ENCODE measurements at places on chromosomes 3 and 15.

GRCh38 chr15:58510715-58511598 lies 79.2 kb downstream of the LIPC start:
- DNase-seq, result no peak

DNA sequence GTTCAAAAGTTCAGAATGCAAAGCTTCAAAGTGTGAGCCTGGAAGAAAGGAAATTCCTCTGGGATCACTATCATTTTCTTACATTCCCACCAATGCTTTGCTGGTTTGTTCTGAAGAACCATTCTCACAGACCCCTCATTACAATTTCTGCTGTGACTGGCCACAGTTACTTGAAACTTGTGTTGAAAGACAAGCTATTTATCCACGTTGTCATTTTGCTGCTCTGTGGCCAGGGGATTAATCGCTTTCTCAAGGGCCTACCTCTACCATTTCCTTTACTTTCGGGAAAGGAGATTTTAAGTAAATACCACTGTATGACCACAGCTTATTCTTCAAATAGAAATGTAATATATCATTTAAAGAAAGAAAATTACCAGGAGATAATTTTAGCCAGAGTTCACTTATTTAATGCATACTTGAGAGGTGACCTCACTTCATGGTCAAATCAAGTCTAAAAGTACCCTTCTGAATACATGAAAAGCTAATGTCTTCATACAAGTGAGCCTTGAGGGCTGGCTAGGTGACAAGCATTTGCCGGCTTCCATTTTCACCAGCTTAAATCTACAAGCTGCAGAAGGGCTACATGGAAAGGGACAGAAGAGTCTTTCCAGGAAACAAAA lies 69.8 kb upstream of the ROBO2 start:
- DNase-seq, result no peak

- peak; percentile 11 for DNase-seq
Measured at GRCh38 chr3:10758304-10759037, 57.6 kb upstream of the SLC6A11 start.

GRCh38 chr15:47367726-47368390 lies 349.4 kb upstream of the SEMA6D start:
- DNase-seq, result no peak

DNA sequence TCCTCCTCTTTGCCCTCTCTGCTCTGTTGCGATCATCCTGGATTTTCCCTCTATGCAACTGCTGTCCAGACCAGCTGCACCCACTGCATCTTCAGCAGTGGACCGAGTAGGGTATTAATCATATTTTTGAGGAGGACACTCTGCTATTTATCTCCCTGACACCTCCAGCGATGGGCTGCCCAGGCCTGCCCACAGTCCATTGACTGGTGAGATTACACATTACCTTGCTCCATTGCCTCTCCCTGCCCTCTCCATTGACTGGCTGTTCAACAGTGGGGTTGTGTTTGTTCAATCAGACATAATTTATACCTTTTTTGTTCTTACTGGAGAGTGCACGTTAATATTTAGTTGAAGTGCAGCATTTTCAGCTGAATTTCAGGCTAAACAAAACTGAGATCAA lies 559.3 kb upstream of the ARRDC4 start:
- no peak for DNase-seq

- peak; percentile 69 for DNase-seq
Measured at GRCh38 chr15:79896634-79897379, at the start of gene MTHFS. MTHFS (minus strand) TSS chr15:79897014; CDS start chr15:79896988, 26 bp downstream.

DNA sequence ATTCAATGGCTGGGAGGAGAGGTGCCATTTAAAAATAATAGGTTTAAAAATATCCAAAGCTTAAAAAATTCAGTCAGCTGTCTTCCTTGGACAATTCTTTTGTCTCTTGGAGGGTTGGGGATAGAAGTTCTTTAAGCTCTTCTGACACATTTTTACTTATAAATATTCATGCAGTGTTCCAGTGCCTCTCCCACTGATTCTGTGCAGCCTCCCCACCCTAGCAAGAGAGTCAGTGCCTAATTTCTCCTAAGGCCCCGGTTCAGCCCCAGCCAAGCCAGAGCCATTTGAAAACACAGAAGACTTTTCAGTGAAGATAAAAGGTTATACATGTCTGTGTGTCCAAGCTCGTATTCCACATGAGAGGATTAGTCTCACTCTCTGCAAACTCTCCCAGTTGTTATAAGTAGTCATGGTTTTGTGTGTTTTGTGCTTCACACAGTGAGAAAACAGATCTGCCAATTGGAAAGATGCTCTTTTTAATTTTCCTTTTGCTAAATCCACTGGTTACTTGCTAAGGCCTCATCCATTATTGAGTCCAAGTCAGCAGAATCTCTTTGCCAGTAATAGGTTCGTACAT lies 141.3 kb downstream of the CD47 start:
- no peak for DNase-seq

DNA sequence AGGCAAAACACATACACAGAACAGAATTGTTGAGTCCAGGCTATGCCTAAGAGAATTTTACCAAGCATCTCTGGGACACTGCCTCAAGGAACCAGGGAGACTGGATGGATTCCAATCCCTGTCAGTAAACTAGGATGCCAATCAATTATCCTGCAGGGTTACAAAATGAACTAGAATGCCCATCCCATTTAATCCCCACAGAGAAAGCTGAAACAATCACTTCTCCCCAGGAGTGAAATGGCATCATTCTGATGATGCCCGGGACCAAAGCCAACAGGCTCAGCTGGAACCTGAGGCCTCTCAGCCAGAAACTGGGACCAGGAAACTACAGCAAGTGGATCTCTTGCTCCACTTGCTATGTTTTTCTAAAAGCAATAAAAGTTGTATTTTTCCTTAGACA lies 130.0 kb upstream of the TJP1 start:
- no peak for DNase-seq

DNA sequence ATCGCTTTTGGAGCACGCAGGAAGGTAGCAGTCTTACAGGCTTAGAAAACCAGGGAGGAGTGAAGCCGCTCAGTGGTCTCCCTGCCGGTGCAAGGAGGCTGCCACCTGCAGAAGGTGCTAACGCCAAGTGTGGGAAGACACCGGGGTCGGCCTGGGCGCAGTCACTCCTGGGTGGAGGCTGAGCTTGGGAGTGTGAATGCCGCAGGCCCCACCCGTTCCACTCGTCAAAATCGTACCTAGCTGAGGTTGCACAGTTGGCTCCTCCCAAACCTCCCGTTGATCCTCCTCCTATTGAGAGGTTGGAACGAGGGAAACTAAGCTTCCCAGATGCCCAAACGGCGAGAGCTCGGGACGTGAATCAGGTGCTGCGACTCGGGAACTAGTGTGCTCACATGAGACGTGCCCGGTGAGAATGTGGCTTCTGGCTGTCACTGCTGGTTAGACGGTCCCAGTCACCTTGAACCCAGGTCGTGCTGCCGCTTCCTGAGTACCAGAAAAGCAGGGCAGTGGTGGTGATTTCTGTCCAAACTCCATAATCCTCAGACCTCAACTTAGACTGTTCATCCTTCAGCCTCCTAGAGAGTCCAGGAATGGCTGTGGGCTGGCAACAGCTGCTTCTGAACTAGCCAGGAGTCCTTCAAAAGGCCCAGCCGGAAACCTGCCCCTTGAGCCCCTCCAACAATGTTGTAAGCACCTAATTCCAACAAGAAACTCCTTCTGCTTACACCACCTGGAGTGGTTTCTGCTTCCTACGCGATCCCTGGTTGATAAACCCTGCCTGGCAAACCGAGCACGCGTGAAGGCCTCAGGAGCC lies 156.0 kb downstream of the XXYLT1 start:
- no peak for DNase-seq

GRCh38 chr3:8443829-8444791 lies 57.5 kb upstream of the LMCD1 start:
- DNase-seq, result no peak

DNA sequence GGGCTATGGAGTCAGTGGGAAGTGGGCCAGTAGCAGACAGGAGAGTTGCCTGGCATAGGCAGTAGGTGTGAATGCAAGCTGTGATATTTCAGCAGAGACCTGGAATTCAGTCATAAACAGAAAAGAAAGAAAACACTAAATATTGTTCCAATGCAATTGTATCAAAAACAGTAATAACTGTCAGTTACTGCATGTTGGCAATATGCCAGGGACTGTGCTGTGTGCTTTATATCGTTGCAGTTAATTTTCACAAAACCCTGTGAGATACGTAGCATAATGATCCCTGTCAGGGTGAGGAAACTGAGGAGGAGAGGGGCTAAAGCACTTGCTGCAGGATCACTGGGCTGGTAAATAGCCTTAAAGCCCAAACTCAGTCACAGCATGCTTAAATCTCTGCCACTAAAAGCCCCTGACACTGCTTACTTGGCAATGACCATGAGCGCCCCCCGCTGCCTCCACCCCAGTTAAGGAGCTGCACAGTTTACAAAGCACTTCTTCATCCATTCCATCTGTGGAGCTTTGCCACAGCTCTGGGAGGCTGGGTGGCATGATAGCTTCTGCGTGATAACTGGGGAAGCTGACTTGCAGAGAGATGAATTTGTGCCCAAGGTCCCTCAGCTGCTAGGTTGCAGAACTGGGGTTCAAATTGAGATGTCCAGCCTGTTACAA lies 3.9 kb downstream of the SLC6A1 start:
- DNase-seq, result no peak

GRCh38 chr3:149095487-149095886 lies 9.2 kb upstream of the HLTF start:
- no peak for DNase-seq

- no peak for DNase-seq
Measured at GRCh38 chr3:130907966-130908365, 14.1 kb downstream of the ATP2C1 start.

GRCh38 chr3:33096093-33096868 lies 665 bp downstream of the GLB1 start:
- DNase-seq, result peak; percentile 22

- no peak for DNase-seq
Measured at GRCh38 chr15:96851613-96852012, 521.1 kb downstream of the NR2F2 start.

DNA sequence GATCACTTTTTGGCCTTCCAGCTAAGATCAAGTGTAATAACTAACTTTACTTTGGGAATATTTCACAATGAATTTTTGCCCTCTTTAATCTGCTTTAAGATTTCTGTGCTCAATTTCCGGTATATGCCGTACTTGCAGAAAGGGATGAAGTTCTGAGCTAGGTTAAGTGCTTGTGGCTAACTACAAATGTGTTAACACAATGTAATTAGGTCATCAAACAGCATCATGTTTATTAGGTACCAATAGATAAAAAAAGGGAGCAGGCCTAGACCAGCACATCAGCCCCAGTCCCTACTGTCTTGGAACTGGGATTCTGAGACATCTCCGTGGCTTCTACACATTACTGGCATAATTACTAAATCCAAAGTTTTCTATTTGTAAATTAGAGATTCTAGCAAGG lies 932.7 kb upstream of the CFAP20DC start:
- no peak for DNase-seq

DNA sequence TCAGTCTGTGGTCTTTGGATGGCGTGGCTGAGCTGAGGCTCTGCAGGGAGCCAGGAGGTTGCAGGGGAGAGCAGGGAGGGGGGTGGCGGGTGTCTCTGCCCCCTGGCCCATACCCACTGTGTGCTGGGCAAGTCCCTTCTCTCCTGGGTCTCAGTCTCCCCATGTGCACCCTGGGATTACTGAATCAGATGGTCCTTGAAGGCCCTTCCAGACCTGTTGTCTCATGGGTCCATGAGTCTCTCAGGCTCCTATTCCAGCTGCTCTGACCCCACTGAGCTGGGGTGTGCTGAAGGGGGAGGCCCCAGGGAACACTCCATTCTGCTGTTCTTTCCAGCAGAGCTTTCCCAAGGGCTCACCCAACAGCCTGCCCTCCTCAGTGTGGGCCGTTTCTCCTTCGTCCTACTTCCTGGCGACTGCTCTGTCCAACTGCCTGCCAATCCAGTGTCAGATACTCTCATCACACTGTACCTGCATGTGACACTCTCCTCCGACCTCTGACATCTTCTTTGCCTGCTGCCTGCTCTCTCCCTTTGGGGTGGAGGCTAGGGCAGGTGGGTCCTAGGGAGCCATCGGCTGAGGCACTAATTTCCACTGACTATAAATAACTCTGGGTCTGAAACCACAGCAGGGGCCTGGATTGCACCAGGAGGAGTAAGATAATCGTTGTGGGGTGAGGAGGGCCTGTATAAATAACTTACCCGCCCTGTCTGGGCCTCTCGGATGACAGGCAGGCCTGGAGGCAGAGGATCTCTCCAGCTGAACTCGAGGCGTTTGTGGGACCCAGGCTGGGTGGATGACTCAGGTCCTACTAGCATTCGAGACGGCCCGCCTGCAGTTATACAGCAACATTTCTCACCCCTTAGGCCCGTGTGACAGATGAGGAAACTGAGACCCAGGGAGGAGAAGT lies 67.1 kb downstream of the ATP2B2 start:
- no peak for DNase-seq

GRCh38 chr15:68640791-68641331 lies 62.1 kb downstream of the CORO2B start:
- DNase-seq, result no peak

- DNase-seq, result no peak
Measured at GRCh38 chr3:29655015-29655747, 374.3 kb downstream of the RBMS3 start.

DNA sequence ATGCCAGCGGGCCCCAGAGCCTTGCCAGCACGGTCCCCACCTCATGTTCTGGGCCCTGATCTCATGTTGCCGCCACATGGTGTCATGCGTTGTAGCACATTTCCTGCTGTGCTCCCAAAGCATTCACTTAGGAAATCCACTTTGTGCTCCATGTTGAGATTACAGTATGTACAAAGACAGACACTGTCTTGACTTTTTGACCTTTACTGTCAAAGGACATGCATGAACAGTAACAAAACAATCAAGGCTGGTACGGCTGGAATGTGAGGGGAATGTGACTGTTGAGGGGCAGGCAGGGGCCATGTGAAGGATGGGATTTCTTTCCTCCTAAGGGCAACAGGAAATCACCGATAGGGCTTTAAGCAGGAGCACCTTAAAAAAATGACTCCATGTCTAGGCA lies 53.3 kb upstream of the RPL32 start:
- DNase-seq, result no peak

- DNase-seq, result no peak
Measured at GRCh38 chr15:86948719-86949118, 869.0 kb downstream of the AGBL1 start.

DNA sequence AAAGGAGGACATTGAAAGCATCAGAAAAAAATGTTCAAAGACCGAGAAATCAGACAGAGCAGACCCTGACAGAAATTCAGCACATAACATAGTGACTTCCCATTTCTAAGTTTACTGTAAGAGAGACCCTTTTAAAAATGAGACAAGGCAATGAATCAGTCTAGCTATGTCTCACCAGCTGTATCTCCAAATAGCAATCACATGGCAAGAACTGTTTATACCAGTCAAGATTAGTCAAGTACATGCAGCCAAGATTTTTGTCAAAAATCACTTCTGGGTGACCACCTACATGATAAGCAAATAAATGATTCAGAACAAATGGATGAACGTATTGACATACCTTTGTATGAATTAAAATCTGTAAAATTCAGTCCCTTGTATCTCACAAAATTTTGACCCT lies 138.0 kb downstream of the DTWD1 start:
- no peak for DNase-seq

GRCh38 chr3:172106989-172107388 lies 67.6 kb downstream of the FNDC3B start:
- peak; percentile 46 for DNase-seq
